ENCODE measurements at places on chromosomes 7 and 10.

DNA sequence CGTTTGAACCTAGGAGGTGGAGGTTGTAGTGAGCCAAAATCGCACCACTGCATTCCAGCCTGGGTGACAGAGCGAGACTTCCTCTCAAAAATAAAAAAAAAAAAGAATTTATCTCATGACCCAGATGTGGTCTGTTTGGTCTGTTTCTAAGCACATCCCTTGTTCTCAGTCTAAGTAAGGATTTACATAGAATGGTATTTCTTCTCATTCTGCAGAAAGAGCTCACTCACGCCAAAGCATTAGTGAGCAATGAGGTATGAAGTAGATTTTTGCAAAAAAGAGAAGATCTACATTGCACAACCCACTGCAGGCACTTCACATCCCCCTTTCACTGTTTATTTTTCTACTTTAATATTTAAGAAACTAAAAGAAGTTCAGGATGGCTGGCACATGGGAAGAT is 76.5 kb upstream of the FGL2 start:
- no peak for DNase-seq

- DNase-seq: no peak
These were observed 38.5 kb downstream of the C1GALT1 start for GRCh38 chr7:7220821-7221220.

DNA sequence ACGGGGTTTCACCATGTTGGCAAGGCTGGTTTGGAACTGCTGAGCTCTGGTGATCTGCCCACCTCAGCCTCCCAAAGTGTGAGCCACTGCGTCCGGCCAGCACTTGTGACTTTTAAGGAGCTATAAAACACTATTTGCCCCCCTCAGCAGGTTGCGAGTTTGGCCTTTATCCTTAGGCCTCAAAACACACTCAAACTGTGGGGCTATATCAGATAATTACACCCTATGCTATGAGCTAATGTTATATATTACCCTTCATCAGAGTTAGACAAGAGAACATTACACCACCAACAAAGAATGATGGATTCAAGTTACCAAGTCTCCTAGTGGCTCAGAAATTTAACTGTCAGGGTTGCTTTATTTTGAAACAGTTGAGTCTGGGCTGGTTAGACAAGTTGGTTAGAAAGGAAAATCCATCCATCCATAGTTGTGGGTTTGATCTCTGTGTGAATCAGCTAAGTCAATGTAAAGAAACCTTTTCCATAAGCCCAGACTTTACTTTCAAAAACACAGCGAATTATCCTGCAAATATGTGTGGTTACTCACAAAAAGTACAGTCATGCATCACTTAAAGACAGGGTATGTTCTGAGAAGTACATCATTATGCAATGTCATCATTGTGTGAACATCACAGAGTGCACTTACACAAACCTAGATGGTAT is 115.8 kb downstream of the SEMA3D start:
- DNase-seq: no peak

DNA sequence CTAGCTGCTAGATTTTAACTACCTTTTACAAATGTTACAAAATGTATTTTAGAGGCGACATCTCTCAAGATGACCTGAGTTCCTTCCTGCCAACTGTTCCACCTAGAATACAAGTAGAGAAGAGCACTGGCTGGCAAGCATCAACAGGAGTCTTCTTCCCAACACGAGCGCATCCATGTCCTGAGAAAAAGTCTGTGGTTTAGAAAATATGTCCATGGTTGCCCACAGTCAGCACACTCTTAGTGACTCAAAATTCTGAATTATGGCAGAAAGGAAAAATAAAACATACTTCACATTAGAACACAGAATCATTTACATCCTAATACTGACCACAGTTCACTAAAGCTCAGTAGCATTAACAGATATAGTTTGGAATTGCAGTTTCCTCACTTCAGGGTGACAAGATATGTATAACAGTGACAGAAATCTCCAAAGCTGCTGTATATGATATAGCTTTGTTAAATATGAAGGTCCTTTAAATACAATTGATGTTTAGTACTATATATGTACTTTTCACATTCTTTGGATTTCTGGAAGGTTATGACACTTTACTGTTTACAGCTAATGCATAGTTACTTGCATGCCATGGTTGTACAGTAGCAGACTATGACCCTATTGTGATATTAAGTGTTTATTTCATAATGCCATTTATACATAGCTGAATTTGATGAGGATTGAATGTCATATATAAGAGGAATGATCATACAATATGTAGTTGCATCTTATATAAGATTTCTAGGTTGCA is 327.1 kb downstream of the GFRA1 start:
- no peak for DNase-seq

DNA sequence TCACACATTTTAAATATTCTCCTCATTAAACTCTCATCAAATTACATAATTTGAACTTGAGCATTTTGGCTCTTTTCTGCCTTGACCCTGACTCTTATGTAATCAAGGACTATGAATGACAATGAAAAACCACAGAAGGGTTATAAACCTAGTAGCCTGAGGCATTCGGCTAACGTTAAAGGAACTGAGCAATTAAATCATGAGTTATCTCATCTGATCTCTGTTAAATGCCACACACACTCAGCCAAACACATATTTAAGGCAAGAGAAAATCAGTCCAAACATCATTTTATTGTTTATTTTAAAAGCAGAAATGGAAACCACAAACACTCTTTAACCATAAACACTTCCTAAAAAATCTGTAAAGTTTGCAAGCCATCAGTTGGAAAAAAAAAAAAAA is 204.3 kb downstream of the DGKI start:
- DNase-seq: no peak

DNA sequence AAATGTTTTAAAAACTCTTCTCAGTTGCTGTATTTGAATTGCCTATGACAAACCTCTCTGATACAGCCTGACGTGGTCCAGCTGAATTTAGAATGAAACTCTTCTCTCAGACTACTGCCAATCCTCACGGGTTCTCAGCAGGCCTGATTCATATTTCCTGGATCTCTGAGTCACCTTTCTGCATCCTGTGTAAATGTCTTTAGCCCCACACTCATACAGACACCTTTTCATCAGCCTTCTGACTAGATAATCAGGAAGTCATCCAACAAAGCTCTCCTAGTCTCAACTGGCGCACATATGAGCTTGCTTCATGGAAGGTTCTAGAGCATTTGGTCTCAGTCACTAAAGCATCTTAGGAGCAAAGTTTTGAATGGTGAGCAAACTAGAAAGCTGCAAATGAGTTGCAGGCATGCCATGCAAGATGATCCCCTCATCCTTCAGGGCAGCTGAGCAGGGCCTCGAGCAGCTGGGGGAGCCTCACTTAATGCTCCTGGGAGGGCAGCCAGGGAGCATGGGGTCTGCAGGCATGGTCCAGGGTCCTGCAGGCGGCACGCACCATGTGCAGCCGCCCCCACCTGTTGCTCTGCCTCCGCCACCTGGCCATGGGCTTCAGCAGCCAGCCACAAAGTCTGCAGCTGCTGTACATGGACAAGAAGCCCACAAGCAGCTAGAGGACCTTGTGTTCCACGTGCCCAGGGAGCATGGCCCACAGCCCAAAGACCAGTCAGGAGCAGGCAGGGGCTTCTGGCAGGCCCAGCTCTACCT is 182.8 kb downstream of the ARHGAP12 start:
- DNase-seq: no peak

DNA sequence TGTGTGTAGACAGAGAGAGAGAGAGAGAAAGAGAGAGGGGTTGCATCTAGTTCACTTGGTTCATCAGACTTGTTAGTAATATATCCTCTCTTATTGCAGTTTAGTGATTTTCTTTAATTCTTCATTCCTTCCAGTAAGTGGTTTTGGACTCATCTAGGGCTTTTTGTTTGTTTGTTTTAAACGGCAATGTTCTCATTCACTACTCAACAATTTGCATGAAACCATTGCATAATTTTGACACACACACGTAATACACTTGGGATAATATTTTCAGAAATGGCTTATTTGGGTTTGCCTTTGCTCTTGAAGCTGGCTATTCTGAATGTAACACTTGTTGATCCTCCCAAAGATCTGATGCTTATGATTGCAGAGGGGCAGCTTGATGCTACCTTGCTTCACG is 16.4 kb upstream of the ZNF32 start:
- no peak for DNase-seq

GRCh38 chr10:112958275-112958995 is 8.4 kb downstream of the TCF7L2 start:
- DNase-seq: no peak

GRCh38 chr7:50196719-50197118 is 103.7 kb upstream of the ZPBP start:
- no peak for DNase-seq

- DNase-seq: no peak
These were observed 519 bp upstream of the ZNF655 start for GRCh38 chr7:99557940-99558305.

GRCh38 chr10:97220355-97220754 is 34.6 kb upstream of the SLIT1 start:
- no peak for DNase-seq

DNA sequence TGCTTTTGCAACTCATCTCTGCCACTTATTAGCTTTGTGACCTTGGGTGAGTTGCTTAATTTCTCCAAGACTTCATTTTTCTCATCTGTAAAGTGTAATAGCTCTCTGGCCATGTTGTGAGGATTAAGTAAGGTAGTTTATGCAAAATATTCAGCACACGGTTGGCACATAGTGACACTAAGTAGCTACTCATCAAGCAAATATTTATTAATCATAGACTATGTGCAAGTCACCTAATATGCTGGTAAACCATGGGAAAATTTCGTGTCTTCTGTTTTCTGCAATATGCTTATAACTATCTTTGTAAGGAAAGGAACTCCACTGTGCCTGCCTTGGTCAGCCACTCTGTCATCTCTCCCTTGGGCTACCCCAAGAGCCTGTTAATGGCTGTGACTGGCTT is 50.3 kb upstream of the EGR2 start:
- no peak for DNase-seq

GRCh38 chr10:35352512-35352911 is 16.2 kb downstream of the CCNY start:
- no peak for DNase-seq

DNA sequence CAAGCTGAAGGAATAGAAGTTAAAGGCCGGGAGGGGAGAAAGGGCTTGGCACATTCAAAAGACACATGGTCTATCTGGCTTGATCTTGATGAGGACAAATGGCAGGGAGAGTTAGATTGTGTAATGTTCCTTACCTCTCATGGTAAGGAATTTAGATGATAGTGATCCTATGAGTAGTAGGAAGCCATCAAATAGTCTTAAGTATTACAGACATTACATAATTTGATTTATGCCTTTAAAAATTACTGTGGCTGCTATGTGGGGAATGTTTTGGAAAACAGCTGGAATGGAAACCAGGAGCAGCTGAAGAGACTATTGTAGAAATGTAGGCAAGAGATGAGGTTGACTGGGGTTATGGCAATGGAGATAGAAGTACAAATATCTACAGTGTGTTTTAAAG is 351.3 kb upstream of the BMPER start:
- DNase-seq: no peak

- peak; percentile 42 for DNase-seq
These were observed 27.5 kb downstream of the KCNH2 start for GRCh38 chr7:150950496-150951180.

GRCh38 chr7:1058821-1059199 is 14.5 kb downstream of the GPR146 start:
- DNase-seq: no peak

DNA sequence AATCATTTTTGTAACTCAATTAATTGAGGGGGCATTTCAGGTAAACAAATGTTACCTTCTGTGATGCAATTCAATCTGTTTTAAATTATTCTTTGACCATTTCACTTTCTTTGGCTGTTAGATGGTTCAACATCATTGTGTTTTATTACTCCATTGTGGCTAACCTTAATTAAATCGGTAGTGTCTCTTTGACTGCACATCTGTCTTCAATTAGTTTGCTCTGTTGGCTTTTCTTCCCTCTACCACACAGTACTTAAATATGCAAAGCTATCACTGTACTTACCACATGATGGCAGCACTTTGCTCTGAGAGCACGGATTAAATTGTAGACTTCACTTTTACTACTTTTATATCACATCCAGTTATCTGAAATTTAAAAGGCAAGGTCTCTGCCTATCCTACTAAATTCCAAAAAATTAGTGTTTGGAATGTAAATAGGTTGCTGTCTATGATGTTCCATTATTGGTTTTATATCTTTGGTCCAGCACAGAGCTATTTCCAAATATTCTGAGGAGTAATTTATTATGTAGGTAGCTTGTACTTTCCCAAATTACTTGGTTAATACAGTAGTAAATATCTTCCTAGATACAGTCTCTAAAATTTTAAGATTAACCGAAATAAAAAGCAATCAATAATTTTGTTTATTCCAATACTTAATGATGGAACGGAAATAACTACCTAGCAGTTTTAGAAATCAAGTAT is 352.0 kb downstream of the PCLO start:
- DNase-seq: no peak

DNA sequence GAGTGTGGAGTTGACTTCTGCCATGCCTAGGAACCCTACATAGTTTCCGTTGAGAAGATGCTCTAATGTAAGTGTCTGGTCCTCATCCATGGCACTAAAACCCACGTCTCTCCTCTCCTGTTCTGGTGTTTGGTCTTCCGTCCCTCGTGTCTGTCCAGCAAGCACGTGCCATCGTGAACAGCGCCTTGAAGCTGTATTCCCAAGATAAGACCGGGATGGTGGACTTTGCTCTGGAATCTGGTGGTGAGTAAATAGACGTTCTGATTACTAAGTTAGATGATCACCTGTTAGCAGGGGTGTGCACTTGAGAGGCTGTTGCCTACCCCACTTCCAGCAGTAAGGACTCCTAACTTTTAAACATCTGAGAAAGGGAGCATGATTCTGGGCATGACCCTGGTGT is 15.1 kb upstream of the GET4 start:
- no peak for DNase-seq

- DNase-seq: no peak
These were observed 1252.3 kb downstream of the TYW1 start for GRCh38 chr7:68248973-68249372.

DNA sequence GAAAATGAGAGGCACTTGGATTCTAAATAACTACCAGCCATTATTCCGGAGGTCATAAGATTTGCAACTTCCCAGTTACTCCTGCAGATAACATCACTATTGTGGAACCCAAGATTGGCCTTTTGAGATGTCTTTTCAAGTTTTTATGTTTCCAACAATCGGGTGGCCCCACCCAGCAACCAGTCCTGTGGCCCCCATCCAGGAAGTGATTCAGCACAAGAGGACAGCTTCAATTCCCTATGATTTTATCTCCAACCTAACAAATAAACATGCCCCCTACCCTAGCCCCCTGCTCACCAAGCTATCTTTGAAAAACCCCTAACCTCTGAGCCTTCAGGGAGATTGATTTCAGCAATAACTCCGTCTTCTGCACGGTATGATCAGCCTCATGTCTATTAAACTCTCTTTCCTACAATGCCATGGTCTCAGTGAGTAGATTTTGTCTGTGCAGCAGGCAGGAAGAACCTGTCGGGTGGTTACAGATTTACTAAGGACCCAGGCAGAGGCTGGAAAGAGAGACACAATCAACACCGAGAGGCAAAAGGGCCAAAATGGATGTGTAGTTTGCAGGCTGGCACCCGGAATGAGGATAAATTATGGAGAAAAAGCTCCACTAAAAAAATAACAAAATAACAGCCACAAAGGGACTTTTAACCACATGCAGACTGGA is 83.9 kb upstream of the UNC5B start:
- DNase-seq: no peak
